ENCODE measurements at places on chromosomes 2 and 18.

DNA sequence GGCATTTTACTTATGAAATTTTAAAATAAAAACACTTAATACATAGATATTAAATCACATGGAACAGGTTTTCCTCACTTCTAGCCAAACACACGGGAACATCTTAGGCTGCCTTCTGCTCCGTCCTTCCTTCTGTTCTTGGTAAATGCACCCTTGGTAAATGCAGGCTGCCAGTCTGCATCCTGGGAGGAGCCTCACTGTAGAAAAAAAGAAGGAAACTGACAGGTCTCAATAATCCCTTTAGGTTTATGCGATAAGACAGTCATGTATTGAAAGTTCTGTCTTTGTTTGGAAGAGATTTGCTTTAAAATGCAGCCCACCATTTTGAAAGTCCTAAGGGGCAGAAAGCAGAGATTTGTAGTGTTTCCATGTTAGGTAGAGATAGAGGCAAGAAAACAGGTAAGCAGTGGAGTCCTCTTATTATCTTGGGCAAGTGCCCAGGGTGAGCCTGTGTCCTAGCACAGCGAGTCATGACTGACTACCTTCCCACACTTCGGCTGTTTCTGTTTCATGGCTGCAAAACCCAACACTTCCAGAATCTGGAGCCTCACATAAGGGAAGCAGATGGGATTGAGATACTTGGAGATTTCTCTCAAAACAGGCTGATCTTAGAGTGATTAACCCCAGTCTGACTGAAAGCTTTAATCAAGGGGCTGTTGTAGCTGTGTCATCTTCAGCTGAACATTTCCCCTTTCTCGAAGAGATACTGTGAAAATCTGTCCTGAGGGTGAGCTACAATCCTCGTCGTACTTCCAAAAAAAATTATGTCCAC lies 131.4 kb upstream of the MAP3K20 start:
- DNase-seq: peak; percentile 53

DNA sequence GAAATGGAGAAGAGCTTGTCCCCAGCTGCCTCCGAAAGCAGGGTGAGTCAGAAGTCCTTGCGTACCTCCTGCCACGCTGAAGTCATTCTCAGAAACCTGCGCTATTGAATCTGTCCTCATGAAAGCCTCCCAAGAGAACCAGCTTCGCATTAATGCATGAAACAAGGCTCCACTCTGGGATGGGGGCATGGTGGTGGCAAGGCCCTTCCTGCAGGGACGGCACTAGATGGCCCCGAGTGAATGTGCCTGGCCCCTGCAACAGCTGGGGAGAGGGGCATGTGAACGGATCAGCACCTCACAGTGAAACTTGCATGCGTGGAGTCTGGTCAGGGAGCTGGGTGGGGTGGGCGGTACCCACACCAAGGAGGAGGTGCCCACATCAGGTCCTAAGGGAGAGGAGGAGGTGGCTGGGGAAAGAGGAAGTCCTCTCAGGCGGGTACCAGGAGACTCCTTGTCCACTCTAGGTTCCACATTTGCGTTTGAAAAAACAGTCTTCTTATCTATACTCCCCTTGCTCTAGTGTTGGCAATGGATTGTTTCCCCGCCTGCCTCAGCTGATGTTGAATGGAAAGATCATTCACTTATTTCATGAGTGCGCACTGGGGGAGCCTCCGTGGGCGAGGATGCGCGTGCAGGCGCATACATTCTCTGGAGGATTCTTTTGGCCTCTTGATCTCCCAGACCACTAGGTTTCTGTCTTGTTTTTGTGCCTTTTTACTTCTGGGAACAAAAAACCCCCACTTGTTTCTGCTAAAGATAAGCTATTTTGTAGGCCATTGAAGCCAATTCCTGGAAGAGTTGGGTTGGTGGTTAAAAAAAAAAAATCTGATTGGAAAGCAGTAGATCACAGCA lies 104.7 kb downstream of the KLHL29 start:
- no peak for DNase-seq

- DNase-seq: no peak
These were observed 34.1 kb downstream of the NOP58 start for GRCh38 chr2:202299712-202300111.

DNA sequence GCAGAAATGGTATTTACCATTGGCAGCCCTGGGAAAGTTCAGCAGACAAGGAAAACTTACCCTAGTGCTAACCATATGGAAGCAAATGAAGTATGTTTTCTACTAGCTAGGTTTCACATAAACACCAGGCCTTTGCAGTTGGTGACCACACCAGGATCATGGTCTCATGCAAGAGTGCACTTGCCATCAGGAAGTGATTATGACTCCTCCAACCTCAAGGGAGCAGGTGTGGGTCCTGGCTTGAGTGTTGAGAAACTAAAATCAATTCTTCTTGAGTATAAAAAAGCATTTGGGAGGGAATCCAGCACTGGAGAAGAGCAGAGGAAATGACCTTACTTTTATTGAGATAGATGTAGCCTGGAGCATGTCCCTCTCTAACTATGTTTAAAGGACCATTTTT lies 56.8 kb upstream of the SPAG16 start:
- DNase-seq: peak; percentile 42

- DNase-seq: peak; percentile 82
These were observed 364.8 kb downstream of the TGIF1 start for GRCh38 chr18:3814816-3815215.

- DNase-seq: no peak
These were observed 75.6 kb downstream of the SRD5A2 start for GRCh38 chr2:31505111-31505510.

GRCh38 chr2:112960230-112960825 lies 17.5 kb upstream of the IL36G start:
- DNase-seq: no peak

DNA sequence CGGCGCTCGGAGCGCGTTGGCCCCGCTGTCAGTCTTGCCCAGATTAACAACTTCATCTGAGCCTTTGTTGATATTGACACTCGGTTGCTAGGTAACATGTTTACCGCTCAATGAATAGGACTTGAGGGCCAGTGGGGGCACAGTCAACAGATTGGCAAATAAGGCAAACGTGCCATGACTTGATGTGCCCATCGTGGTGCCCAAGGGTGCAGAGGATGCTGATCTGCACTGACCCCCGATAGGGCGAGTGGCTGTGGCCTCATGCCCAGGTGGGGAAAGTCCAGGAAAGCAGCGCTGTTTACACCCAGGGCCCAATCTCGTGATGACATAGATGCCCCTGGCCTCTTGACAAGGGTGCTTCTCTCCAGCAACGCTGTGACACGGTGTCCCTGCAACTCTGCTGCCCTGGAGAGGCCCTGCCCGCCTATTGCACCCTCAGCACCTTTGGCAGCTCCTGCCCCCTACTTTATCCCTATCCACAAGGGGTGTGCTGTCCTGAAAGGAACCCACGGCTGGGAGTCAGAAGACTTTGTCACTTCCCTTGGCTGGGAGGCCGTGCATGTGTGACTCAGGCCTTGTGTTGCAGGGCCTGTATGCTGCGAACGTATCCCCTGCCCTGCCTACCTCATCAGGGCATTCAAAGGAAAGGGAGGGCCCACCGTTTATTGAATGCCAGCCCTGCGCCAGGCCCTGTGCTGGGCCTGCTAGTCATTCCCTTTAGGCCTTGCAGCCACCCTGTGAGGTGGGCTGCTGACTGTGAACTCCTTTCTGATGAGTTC lies 158.0 kb downstream of the INHBB start:
- DNase-seq: peak; percentile 33

DNA sequence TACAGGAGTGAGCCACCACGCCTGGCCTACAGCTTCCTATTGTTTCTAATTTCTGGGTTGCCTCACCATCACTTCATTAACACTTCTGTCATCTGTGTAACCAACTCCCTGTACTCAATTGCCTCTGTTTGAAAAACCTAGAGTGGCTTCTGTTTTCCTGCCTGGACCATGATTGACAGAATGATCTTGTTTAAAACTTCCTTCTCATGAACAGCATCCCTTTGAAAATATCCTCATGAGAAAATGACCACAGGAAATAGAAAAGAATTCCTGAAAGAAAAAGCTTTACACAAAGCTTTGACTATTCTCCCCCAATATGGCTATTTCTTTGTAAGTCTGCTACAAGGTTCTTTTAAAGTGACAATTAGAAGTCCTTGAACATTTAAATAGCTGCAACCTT lies 672.3 kb downstream of the ARHGAP15 start:
- no peak for DNase-seq

DNA sequence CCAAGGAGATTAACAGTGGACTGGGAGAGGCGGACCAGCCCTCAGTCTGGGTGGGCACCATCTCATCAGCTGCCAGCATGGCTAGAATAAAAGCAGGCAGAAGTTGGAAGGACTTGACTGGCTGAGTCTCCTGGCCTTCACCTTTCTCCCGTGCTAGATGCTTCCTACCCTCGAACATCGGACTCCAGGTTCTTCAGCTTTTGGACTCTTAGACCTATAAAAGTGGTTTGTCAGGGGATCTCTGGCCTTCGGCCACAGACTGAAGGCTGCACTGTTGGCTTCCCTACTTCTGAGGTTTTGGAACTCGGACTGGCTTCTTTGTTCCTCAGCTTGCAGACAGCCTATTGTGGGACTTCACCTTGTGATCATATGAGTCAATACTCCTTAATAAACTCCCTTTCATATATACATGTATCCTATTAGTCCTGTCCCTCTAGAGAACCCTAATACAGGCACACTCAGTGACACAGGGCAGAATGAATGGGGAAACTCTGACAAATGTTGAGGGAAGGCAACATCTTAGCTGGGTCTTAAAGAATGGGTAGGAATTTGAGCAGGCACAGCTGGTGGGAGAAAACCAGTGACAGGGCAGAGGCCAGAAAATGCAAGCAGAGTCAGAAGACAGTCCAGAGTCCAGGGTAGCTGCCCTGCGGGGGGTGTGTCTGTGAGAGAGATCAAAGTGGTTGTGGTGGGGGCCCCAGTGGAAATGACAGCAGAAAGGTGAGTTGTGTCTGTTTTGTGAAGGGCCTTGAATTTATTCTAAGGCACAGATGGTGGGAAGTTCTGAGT lies 108.1 kb upstream of the CD302 start:
- DNase-seq: no peak

GRCh38 chr2:241123816-241124536 lies 21.9 kb upstream of the MTERF4 start:
- no peak for DNase-seq

GRCh38 chr2:241865416-241865956 lies 4.0 kb upstream of the RTP5 start:
- no peak for DNase-seq

- DNase-seq: peak; percentile 2
These were observed 67.8 kb upstream of the SLC4A10 start for GRCh38 chr2:161556440-161556839.

GRCh38 chr2:12955864-12956263 lies 239.1 kb downstream of the TRIB2 start:
- no peak for DNase-seq

DNA sequence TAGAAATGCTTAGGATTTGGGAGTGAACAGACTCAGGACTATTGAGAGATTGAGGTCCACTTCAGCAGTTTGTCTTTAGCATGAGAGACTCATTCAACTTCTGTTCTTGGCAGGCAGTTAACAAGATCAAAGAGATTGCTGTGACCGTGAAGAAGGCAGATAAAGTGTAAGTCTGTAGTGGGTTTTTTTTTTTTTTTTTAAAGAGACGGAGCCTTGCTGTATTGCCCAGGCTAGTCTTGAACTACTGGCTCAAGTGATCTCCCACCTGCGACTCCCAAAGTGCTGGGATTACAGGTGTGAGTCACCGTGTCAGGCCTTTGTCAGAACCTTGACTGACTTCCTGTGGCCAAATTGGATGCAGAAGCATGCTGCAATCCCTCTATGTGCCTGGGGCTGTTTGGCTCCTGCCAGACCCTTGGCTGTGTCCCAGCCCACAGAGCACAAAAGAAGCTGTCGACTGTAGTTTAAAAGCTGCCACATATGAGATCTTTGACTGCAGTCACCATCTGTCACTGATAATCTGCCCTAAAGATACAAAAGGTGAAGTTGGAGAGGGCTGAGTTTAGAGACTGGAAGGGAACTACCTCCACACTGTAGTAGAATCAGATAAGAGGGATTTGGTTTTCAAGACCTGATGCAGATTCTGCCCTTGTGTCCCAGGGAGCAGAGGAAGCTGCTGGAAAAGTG lies 9.9 kb downstream of the CCT7 start:
- peak; percentile 40 for DNase-seq

- no peak for DNase-seq
These were observed 28.4 kb upstream of the C2orf69 start for GRCh38 chr2:199882667-199883066.

DNA sequence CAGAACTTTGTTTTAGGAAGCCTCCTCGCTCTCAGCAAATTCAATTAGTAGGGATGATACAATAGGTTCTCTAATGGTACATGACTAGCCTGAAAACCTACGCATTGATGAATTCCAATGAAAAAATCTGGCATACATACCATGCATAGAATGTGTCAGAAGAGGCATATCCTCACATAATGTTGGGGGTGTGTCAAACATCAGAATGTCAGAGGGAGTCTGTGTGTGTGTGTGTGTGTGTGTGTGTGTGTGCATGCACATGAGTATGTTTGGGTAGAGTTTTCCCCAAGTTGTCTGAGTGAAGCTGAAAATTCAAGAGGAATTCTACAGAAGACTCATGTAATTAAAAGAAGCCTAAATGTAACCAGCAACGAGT lies 78.5 kb downstream of the FIGN start:
- DNase-seq: peak; percentile 80

- DNase-seq: peak; percentile 89
These were observed 1.6 kb downstream of the KANSL1L start for GRCh38 chr2:210169516-210170195.

DNA sequence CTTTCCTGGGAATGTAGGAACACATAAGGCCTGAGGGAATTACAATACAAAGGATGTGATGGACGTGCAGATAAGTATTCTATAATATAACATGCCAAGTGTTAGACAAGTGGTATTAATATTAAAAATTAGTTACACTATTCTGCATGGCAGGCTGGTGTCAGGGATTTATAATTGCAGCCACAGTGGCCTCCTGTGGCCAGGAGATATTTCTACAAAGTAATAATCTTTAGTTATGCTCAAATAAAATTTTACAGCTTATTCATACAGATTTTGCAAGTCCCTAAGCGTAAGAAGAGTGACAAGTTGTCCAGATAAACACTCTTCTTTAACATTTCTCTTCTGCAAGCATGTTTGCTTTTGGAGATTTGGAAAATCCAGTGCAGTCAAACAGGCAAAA lies 90.4 kb upstream of the CBLN2 start:
- DNase-seq: no peak

DNA sequence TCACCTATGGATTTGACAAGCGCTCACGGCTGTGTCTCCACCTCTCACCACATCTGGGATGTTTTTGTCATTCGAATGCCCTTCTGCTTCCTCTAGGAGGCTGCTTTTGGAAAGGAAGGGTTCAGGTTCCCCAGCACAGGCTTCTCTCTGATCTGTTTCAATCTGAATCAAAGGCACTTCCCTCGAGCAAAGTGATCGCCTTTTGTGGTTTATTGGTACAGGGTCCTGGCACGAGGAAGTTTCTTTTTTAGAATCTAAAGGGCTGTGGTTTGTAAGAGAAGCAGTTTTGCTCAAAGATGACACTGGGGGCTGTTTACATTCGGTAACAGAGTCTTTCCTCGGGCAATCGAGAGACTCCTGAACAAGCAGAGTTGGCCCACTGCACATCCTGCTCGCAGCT lies 145.0 kb downstream of the DAW1 start:
- no peak for DNase-seq

GRCh38 chr2:15107137-15107536 lies 454.0 kb downstream of the NBAS start:
- no peak for DNase-seq

All from fibroblast of mammary gland (primary cell).